Thymus (tissue), 14 donors: ENCODE measurements at places on chromosomes 4 and X.

- H3K36me3 ChIP-seq = no peaks in the 10 kb centered on the region
- no peak for DNase-seq
- H3K27ac ChIP-seq = no peak overlapping the region
These were observed 1754.3 kb upstream of the AGA start for GRCh38 chr4:179196511-179196910.

GRCh38 chr4:83282049-83282535, 2.5 kb downstream of the COQ2 start:
- DNase-seq = peak; percentile 76
- no peaks in the 10 kb centered on the region for H3K36me3 ChIP-seq
- no peak overlapping the region for H3K4me3 ChIP-seq
- no peak overlapping the region for H3K27ac ChIP-seq
- no peaks in the 10 kb centered on the region for H3K27me3 ChIP-seq

- H3K27ac ChIP-seq = no peak overlapping the region
- no peaks in the 10 kb centered on the region for H3K4me1 ChIP-seq
- no peaks in the 10 kb centered on the region for H3K36me3 ChIP-seq
- no peak overlapping the region for H3K4me3 ChIP-seq
- H3K27me3 ChIP-seq = no peaks in the 10 kb centered on the region
These were observed 48.8 kb downstream of the BMX start for GRCh38 chrX:15549189-15550012.

GRCh38 chrX:17376431-17377077, 1.6 kb downstream of the NHS start:
- peaks cover 25% of the 10 kb centered on the region for H3K27me3 ChIP-seq
- peak overlapping the region; percentile 21 for H3K4me3 ChIP-seq
- no peaks in the 10 kb centered on the region for H3K4me1 ChIP-seq
- no peak for DNase-seq
- no peaks in the 10 kb centered on the region for H3K36me3 ChIP-seq

DNA sequence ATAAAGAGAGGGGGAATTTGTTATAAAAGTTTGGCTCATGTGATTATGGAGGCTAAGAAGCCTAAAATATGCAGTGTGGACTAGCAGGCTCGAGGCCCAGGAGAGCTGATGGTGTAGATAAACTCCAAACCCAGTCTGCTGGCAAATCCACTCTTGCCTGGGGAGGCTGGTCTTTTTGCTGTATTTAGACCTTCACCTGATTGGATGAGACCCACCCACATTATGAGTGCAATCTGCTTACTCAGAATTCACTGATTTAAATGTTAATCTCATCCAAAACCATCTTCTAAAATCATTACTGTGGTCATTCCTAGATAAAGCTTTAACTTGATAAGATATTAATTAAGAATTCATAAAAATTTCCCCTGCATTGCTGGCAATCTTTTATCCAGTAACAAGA, 473.2 kb downstream of the TMA16 start:
- no peaks in the 10 kb centered on the region for H3K27me3 ChIP-seq
- no peak for DNase-seq
- no peaks in the 10 kb centered on the region for H3K4me1 ChIP-seq
- H3K36me3 ChIP-seq = no peaks in the 10 kb centered on the region
- no peak overlapping the region for H3K4me3 ChIP-seq

DNA sequence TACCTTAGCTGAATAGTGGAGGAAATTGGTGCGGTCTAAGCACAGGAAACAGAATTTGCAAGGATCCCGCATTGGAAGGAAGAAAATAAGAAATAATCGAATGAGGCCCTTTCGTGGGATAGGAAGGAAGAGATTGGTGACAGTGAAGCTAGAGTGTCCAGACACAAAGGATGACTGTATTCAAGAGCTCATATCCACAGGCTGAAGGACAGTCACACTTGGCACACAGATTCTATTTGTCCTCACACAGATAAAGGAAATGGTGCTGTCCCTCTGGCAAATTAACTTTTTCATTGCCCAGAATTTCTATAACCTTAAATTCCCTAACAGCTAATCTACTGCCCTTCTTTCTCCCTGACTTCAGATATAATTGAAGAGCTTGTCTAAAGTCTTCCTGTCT, 2188.9 kb upstream of the TENM3 start:
- H3K4me3 ChIP-seq = no peak overlapping the region
- no peak overlapping the region for H3K27ac ChIP-seq
- no peaks in the 10 kb centered on the region for H3K4me1 ChIP-seq
- DNase-seq = no peak
- no peaks in the 10 kb centered on the region for H3K36me3 ChIP-seq

- no peaks in the 10 kb centered on the region for H3K4me1 ChIP-seq
- peaks cover 7% of the 10 kb centered on the region for H3K27me3 ChIP-seq
- no peak overlapping the region for H3K4me3 ChIP-seq
- DNase-seq = no peak
- no peak overlapping the region for H3K27ac ChIP-seq
- H3K36me3 ChIP-seq = no peaks in the 10 kb centered on the region
These were observed 82.1 kb downstream of the NAT8L start for GRCh38 chr4:2141022-2141761.

DNA sequence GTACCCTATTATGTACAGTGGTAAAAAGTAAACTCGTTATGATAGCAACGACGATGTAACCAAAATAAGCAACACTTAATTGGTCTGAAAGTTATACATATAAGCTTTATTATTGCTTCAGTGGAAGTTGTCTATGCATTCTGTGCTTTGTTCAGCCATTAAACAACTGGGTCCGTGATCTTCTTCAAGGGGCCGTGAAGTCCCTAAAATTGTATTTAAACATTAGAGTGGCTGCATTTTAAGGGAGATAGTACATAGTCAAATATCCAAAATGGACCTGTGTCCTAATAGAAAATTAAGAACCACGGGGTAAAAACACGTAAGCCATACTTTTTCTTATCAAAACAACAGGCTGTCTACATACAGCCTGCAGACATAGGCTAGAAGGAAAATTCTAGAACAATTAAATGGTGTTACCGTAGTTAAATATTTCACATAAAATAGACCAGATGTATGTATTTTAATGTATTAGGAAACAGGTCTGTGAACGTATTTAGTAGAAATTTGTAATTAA, 2.1 kb downstream of the GUCY1A1 start:
- H3K27ac ChIP-seq = no peak overlapping the region
- H3K27me3 ChIP-seq = no peaks in the 10 kb centered on the region
- peak overlapping the region; percentile 2 for H3K4me3 ChIP-seq
- DNase-seq = no peak
- H3K36me3 ChIP-seq = no peaks in the 10 kb centered on the region

DNA sequence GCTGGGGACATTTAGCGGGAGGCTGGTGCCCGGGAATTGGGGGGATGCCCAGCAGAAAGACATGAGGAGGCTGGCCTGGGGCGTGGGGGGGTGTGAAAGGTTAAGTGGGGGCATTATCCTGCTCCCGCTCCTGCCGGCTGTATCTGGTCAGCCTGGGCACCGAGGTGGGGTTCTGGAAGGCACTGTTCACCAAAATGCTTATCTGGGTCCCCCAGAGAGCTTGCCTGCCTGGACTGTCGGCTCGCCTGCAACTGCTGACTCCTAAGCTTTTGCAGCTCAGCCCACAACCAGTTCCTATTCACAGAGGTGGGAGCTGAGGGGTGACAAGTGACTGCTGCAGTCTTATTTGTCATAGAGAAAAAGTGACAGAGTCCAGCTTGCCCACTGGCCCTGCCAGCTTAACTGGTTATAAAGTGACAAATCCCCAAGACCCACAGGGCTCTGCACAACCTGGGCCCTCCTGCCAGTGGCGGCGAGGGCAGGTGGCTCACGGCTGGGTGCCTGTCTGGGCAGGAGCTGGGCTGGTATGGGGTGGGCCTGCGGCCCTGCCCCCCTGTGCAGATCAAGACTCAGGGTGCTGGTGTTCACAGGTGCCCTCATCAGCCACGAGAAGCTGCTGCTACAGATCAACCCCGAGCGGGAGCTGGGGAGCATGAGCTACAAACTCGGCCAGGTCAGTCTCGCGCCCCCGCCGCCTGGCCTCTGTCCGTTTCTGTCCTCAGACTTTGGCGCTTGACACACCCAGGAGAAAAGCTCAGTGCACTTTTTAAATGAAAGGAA, 23.7 kb upstream of the MSANTD1 start:
- peaks cover 82% of the 10 kb centered on the region for H3K36me3 ChIP-seq
- no peak overlapping the region for H3K27ac ChIP-seq
- no peak for DNase-seq
- H3K27me3 ChIP-seq = no peaks in the 10 kb centered on the region

DNA sequence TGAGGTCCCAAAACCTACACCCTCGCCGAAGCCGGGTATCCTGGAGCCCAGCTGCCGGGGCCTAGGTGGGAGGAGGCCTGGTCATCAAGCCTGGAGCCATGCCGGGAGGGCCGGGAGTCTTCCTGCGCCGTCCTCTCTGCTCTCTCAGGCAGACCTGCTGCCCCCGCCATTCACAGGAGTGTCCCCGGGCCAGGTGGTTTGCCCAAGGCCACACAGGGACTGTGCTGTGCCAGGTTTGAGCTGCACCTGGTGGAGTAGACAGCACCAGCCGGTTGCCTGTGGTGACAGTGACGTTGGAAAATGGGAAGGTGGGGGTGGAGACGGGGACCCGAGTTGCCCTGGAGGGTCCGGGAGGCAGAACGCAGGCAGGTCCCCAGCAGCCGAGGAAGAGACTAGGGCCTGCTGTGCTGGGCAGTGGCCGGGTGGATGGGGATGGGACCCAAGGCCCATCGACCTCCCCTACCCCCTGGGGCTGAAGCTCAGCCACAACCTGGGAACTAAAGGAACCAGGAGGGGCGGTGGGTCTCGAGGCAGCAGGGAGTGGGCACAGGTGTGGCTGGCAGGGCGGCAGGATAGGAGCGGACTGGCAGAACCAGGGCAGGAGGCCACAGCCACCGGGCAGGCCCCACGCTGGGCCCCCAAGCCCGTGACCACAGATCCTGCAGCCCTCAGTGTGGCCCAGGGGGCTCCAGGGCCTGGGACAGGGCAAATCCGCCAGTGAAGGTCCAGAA, 9.5 kb downstream of the DOK7 start:
- no peak overlapping the region for H3K27ac ChIP-seq
- DNase-seq = no peak
- H3K36me3 ChIP-seq = no peaks in the 10 kb centered on the region
- H3K4me3 ChIP-seq = no peak overlapping the region
- H3K27me3 ChIP-seq = no peaks in the 10 kb centered on the region
- H3K4me1 ChIP-seq = no peaks in the 10 kb centered on the region

DNA sequence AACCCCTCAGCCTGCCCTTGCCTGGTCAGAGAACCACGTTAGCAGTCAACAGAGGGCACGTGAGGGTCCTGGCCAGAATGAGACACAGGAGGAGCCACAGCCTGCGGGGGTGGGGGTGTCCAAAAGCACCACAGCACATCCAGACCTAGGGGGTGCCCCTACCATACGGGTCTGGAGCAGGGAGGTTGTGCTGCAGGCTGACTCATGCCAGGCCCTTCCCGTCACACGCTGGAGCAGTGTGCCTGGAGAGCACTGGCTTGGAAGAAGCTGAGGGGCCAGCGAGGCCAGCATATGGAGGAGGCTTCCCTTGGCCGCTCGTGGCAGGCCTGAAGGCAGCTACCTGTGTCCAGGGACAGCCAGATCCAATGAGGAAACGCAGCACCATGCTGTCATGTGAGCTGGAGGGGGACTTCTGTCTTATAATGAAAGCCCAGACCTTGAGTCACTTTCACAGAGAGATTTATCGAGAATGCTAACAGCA, 1.5 kb upstream of the IRAK1 start:
- peaks cover 12% of the 10 kb centered on the region for H3K27me3 ChIP-seq
- no peak overlapping the region for H3K27ac ChIP-seq
- H3K4me3 ChIP-seq = no peak overlapping the region
- DNase-seq = no peak

- H3K36me3 ChIP-seq = no peaks in the 10 kb centered on the region
- no peak overlapping the region for H3K4me3 ChIP-seq
- H3K27ac ChIP-seq = no peak overlapping the region
- H3K4me1 ChIP-seq = no peaks in the 10 kb centered on the region
- H3K27me3 ChIP-seq = no peaks in the 10 kb centered on the region
- DNase-seq = no peak
These were observed 65.7 kb upstream of the TTC29 start for GRCh38 chr4:147011411-147011810.

GRCh38 chrX:135974279-135974856, 580 bp upstream of the MMGT1 start:
- DNase-seq = peak; percentile 49
- no peaks in the 10 kb centered on the region for H3K36me3 ChIP-seq
- peaks cover 16% of the 10 kb centered on the region for H3K4me1 ChIP-seq

GRCh38 chr4:82491251-82491960, 61.0 kb downstream of the ENOPH1 start:
- no peak overlapping the region for H3K27ac ChIP-seq
- H3K27me3 ChIP-seq = no peaks in the 10 kb centered on the region
- no peaks in the 10 kb centered on the region for H3K4me1 ChIP-seq
- DNase-seq = no peak
- no peak overlapping the region for H3K4me3 ChIP-seq
- H3K36me3 ChIP-seq = no peaks in the 10 kb centered on the region

GRCh38 chrX:29397506-29397905, 810.3 kb downstream of the IL1RAPL1 start:
- no peaks in the 10 kb centered on the region for H3K27me3 ChIP-seq
- no peaks in the 10 kb centered on the region for H3K36me3 ChIP-seq

GRCh38 chrX:137574102-137574783, 8.3 kb downstream of the ZIC3 start:
- no peak overlapping the region for H3K4me3 ChIP-seq
- peaks cover 64% of the 10 kb centered on the region for H3K27me3 ChIP-seq
- no peaks in the 10 kb centered on the region for H3K4me1 ChIP-seq
- H3K36me3 ChIP-seq = no peaks in the 10 kb centered on the region
- no peak overlapping the region for H3K27ac ChIP-seq
- DNase-seq = no peak

- no peak overlapping the region for H3K27ac ChIP-seq
- H3K4me1 ChIP-seq = no peaks in the 10 kb centered on the region
- H3K36me3 ChIP-seq = no peaks in the 10 kb centered on the region
- DNase-seq = peak; percentile 43
- no peaks in the 10 kb centered on the region for H3K27me3 ChIP-seq
These were observed 718.9 kb downstream of the ARAP2 start for GRCh38 chr4:35525192-35525978.

GRCh38 chrX:143363419-143363818, 153.9 kb downstream of the SPANXN3 start:
- no peaks in the 10 kb centered on the region for H3K27me3 ChIP-seq
- H3K27ac ChIP-seq = no peak overlapping the region
- no peaks in the 10 kb centered on the region for H3K4me1 ChIP-seq
- DNase-seq = no peak
- no peak overlapping the region for H3K4me3 ChIP-seq

- no peaks in the 10 kb centered on the region for H3K27me3 ChIP-seq
- no peaks in the 10 kb centered on the region for H3K4me1 ChIP-seq
- H3K4me3 ChIP-seq = peak overlapping the region; percentile 66
- H3K36me3 ChIP-seq = peaks cover 3% of the 10 kb centered on the region
- DNase-seq = no peak
- peak overlapping the region; percentile 99 for H3K27ac ChIP-seq
These were observed 772 bp downstream of the EOLA1 start for GRCh38 chrX:149541521-149542047.

DNA sequence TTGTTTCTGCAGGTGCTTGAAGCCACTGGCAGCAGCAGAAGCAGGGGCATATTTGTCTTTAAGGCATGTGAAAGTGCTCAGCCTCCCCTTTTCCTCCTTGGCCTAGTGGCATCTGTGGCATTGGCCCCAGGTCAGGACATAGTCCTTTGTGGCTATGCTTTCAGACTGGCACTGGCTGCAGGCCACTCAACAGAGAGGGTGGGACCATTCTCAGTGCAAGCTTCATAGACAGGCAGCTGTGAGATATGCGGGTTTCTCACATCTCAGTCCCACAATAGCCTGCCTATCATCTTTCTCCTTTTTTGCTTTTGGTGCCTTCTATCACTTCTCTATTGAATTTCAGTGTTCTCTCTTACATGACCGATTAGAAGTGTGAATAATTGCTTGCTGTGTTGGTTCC, 104.8 kb downstream of the ACTRT1 start:
- H3K36me3 ChIP-seq = no peaks in the 10 kb centered on the region
- DNase-seq = no peak
- H3K27ac ChIP-seq = no peak overlapping the region
- no peaks in the 10 kb centered on the region for H3K4me1 ChIP-seq
- H3K4me3 ChIP-seq = no peak overlapping the region
